ENCODE measurements at places on chromosomes 7 and 10.

- DNase-seq, result no peak
Observed at GRCh38 chr7:106448992-106449859, 164.4 kb upstream of the NAMPT start.

DNA sequence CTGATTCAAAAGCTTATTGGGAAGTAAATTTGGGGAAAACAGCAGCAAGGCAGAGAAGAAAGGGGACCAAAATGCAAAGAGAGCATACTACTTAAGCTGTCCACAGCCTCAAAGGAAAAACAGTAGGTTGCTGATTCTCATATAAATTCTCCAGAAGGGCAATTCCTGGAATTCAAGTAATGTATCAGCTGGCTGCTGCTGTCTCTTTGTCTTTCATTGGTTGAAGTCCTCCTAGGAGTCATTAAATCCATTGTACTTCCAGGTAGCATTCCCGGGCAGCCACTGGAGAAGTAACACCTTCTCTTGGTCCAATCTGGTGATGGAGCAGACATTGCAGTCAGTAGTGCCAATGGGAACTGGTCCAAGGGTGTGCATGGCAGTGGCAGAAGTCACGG lies 22.7 kb downstream of the BET1 start:
- no peak for DNase-seq

DNA sequence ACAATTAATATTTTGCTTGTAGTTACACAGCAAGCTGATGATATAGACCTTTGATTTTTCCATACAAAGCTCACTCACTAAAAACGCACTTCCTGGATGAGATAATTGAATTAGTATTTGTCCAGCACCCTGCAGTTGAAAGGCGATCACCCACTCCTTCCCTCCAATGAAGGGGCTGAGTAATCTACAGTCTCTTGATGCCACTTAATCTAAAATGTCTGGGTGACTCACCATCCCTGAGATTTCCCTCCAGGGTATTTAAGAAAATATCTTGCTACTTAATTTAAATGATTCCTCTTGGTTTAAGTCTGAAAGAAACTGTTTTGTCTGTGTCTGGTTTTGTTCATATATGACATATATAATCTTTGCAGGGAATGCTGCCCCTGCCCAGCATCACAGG lies 515.3 kb downstream of the GRID1 start:
- no peak for DNase-seq

DNA sequence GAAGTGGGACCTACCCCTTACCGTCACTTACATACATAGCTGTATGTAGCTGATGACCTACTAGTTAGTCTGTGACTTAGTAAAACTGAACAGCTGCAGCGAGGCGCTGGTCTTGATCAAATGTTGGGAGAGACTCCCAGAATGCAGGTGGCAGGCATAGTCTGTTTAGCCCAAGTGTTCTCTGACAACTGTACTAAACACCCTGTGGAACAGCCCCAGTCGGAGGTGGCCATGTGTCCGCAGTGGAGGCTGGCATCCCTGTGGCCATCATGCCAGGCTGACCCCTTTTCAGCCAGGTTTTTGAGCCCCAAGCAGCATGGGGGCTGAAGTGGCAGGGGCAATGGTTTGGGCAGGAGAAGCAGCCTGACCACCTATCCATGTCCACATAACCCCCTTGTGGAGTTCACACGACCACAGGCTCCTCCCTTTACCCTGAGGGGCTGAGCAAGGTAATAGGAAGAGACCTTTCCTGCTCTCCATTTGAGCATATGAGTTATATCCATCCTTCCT lies 7.2 kb downstream of the ADCY1 start:
- DNase-seq, result no peak

DNA sequence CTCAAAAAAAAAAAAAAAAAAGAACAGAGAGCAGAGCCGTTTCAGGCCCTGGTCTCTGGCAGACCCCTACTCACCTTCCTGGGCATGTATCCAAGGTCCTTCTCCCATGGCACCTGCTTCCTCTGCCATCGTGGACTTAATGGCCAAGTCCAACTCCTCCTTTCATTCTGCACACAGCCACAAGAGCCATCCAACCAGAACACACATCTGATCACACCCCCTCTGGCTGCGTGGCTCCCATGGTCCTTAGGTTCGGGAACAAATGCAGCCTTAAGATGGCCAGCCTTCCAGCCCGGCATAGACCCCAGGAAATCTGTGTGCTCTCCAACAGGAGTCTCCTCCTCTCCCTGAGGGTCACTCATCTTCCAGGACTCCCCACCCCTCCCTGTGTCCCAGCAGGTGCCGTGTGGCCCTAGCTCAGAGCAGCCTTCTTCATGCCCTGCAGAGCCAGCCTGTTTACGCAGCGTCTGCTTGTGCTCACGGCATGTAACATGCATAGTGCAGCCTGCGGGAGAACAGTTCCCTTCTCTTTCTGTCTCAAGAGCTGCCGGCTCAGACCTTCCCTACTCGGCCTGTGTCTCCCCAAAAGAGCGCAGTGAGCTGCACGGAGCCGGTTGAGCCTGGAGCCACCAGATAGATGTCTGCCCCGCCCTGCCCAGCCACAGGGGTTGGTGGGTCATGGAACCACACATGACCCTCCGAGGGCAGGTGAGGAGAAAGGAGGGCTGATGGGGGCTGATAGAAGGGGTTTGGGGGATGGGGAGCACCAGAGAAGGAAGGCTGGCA lies 157.3 kb downstream of the NRF1 start:
- no peak for DNase-seq

- no peak for DNase-seq
Observed at GRCh38 chr10:98921316-98921715, 314.3 kb downstream of the HPSE2 start.

GRCh38 chr10:97708976-97709946 lies 4.3 kb upstream of the MARVELD1 start:
- DNase-seq, result no peak

DNA sequence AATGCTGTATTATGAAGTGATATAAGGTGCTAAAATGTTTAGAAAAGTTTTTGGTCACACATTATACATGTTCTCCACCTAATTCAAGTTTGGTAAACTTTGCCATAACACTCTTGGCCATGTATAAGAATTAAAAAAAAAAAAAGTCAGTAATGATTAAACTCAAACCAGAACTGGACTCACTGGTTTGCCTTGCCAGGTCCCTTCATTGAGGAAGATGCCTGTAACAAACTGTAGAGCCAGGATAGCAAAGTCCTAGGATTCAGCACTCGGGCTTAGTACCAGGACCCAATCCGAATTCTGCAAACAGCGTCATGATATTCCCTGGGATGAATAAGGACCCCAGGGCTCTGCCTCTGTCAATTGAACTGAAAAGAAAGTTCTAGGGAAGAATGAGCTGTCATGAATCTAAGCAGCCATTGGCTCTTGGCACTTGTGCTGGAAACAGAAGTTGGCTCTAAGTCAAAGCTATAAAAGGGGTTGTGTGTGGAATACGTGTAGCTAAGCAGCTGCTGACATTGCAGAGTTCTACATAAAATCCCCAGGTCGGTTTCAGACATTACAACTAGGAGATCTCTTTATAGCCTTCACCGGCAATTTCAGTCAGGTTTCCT lies 216.9 kb downstream of the C7orf25 start:
- no peak for DNase-seq

DNA sequence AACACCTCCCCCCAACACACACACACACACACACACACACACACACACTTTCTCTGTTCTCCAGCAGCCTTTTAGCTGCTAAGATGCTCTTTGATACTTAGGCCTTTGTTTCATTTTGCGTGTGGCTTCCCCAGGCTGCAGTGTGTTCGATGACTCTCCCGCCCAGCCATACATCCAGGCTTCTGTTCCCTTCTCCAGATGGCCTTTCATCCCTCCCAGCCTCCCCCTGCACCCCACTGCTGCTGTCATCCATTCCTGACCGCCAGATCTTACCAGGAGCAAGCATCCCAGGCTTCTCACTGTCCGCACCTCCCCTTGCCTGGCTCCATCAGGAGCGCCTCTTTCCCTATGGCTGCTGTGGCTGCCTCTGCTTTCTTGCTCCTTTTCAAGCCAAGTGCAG lies 77.8 kb upstream of the PPIF start:
- DNase-seq, result no peak

DNA sequence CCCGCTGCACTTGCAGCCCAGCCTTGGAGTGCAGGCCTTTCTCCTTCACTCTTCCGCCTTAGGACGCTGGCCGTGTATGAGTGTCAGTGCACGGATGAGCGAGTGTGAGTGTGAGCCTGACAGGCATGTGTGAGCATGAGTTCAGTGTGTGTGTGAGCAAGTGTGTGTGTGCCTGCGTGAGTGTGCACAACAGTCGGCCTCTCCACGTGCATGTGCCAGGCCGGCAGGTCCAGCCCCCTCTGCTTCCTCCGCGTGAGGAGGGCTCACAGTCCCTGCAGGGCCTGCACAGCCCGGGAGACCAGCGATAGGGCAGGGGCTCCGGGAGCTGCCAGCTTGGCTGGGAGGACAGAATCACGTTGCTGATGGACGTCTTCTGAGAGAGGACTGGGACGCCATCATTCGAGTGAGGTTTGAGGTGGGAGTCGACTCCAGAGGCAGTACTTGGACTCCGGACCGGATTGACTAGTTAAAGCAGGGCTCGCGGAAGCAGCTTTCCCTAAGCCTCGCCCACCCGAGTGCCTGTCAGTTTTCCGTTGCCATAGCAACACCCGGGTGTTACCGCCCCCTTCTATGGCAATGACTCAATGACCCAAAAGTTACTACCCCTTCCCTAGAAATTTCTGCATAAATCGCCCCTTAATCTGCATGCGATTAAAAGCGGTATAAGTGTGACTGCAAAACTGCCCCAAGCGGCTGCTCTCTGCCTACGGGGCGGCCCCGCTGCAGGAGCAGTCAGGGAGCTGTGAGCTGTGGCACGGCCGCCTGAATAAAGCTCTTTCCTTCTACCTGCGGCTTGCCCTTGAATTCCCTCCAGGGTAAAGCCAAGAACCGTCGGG lies 19.6 kb upstream of the CFAP46 start:
- peak; percentile 46 for DNase-seq

GRCh38 chr10:124225029-124225466 lies 131.7 kb upstream of the CHST15 start:
- DNase-seq, result no peak

DNA sequence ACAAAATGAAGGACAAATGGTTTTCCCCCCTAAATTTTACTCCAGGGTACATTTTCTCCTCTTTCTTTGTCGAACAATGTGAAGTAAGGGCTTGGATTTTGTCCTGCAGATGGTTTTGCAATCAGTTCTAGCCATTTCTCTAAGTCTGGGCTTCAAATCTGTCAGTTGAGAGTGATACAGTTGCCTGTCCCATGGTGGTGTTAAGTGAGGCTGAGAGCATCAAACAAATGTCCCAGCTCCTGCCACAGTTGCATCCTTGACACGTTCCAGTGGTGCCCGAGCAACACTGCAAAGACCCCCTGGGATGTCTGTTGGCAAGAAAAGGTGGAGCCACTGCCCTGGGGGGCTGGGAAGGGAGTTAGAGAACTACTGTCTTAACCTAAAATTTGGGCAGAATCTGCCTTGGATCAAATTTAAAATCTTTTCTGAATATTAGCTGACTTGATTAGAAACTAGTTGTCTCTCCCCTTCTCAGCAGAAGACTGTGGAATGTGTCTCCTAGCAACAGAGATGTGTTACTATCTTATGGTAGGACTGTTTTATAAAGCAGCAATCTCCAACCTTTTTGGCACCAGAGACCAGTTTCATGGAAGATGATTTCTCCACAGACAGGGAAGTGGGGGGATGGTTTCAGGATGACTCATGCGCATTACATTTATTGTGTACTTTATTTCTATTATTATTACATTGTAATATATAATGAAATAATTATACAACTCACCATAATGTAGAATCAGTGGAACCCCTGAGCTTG lies 102.0 kb upstream of the STEAP1B start:
- DNase-seq, result no peak

DNA sequence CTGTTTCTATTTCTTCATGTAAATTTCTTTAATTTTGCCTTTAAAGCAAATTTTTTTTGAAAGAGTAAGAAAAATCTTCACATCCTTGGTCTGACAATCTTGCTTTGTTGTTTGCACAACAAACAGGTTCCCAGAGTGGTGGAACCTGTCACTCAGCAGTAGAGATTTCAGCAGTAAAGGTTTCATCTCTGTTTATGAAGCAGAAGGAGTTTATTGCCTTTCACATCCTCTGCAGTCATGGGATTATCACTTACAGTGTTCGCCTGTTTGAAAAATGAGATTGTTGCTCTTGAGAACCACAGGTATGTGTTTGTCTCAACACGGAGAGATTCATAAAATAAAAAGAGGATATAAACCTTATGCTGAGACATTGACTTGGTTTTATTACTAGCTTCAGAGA lies 342.6 kb downstream of the IPMK start:
- no peak for DNase-seq

DNA sequence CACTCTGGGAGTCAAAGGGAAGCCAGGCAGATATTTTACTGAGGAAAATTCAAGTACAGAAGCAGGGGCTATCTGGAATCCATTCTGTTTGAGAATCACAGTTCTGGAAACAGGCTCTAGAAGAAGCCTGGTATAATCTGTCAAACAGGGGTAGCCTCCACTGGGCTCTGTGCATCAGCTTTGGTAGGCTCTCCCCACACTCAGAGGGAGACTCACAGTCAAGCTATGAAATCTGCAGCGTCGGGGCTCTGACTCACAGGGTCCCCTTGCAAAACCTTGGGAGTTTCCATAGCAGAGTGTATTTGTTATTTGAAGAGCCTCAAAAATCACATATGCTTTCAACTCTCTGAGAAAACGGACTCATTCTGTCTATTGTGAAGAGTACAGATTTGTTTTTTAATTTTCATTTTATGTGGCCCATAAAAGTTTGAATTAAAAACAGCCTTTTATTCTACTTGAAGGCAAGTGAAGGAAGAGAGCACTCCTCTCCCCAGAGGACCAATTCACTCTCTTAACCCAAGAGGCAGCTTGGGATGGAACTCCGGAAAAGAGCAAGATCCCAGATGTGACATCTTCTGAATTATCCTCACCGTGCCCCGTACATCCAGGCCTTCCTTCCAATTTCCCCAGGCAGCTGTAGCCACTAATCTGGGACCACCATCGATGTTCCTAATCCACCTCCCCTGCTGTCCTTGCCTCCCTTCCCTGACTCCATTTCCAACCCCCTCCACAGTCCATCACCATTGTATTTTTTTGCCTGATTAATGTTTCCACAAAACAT lies 590.9 kb upstream of the MGMT start:
- no peak for DNase-seq

DNA sequence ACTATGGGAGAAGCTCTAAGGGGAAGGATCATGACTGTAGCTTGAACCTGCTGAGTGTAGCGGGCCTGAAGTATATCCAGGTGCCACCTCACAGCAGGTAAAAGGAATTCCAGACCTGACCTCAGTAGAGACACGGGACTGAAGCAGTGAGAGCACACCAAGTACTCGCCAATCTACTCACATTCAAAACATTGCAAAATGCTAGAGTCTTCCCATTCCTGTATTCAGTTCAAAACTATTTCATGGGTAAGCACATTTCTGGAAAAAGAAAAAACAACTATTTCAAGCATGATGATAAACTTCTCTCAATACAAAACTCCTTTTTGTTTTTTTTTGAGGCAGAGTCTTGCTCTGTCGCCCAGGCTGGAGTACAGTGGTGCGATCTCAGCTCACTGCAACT lies 121.9 kb upstream of the AUTS2 start:
- DNase-seq, result no peak

Measured in activated gamma-delta T cell treated with anti-CD3 and anti-CD28 coated beads, Interleukin-2, amount 50 U/mL, for 16 hours (primary cell).